Stimulated activated CD8-positive, alpha-beta memory T cell treated with anti-CD3 and anti-CD28 coated beads, Interleukin-15, amount 100 ng/mL, for 24 hours (primary cell): ENCODE measurements at places on chromosomes 7 and 10.

DNA sequence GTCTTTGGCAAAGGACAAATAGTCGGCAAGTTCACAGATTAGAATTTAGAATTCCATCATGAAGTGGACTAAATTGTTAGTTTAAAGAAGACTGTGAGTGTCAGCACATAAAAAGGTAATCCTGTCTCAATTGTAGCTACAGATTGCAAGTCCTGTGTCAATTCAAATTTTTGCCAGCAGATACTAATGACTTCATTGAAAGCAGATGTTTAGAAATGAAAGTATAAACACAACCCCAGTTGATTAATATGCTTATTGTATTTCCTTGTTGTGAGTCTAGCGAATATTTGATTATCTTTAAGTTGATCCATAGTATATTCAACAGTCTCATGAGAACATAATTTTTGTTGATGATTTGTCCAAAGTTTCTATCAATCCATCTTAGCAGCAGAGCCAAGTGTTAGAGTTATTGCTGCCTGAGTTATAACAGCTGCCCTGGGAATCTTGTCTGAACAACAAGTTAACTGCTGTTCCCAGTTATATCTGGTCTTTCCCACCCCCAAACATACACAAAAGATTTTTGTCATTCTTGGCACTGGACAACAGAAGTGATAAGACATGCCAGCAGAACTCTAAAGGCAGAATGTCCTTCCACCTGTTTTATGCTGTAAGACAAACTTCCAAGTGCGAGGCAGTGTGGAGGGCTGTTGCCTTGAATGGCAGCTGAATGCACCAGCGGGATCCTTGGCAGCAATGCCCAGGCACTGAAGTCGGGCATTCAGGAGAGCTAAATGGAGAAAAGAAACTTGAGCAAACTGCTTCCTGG, 21.3 kb upstream of the HERPUD2 start:
- DNase-seq, result no peak

GRCh38 chr10:69014171-69014570, 25.6 kb downstream of the KIFBP start:
- no peak for DNase-seq

GRCh38 chr10:29830531-29831512, 196.1 kb upstream of the SVIL start:
- DNase-seq, result no peak

DNA sequence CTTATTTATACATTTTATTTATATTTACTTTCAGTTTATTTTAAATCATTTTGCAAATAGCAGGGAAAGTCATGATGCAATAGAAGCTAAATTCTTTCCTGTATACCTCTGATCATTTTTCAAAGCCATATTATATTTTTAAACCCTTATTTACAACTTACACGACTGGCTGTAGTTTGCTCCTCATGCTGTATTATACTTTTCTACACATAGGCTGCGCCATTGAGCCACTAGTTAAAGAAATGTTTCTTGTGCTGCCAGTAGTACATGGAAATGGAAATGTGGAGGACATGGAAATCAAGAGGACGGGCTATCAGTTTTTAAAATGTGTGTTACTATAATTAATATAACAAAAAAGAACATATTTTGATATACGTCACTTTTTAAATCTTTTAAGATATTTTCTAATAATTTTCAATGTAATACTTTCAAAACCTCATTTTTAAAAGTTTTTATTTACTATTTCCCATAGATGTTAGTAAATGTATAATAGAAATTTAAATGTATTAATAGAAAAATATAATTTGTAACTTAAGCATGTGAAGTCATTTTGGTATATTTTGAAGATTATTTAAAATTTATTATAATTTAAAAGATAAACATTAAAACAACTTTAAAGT, 118.5 kb downstream of the VTI1A start:
- no peak for DNase-seq

- DNase-seq, result no peak
Measured at GRCh38 chr10:62057359-62057758, 155.9 kb downstream of the ARID5B start.

DNA sequence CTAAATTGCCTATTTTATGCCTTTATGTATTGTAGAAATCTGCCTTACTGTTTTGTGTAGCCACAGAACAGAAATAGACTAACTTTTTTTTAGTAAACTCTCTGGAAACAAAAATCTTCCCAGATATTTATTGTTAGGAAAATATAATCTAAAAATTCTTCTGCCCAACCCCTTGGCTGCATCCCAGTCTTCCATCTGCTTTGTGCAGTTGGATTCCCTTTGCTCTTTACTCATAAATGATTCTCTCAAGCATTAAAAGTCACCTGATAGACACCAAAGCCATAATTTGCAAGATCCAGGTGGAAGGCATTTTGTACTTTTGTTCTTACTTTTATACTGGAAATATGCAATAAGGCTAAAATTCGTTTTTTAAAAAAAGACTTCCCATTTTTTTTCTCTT, 6.1 kb upstream of the CAV2 start:
- DNase-seq, result no peak

- no peak for DNase-seq
Measured at GRCh38 chr10:132383101-132383500, 13.9 kb upstream of the PWWP2B start.

DNA sequence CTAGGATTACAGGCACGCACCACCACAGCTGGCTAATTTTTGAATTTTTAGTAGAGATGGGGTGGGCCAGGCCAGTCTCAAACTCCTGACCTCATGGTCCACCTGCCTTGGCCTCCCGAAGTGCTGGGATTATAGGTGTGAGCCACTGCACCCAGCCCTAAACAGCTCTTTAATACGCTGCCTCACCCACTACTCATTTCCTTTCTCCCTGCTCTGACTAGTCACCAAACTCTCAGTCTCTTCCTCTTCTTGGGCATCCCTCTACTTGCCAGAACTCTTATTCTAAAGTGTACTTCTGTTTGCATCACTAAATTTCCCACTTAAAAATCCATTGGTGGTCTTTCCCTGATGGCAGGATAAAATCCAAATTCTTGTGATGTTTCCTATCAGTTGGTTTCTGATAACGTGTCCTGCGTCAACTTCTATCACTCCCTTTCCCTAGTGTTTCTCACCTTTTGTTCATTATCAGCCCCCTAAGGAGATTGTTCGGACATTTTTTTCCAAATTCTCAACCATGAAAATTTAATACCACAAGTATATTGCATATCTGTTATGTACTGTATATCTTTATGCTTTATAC, 124.7 kb downstream of the CUBN start:
- DNase-seq, result no peak

GRCh38 chr10:101111547-101111946, 19.6 kb upstream of the TLX1 start:
- DNase-seq, result no peak

- no peak for DNase-seq
Measured at GRCh38 chr7:32957326-32958045, at the start of gene FKBP9. Gene FKBP9, plus strand, starts transcription at chr7:32957440. Its CDS starts 134 bp downstream, at chr7:32957574.

DNA sequence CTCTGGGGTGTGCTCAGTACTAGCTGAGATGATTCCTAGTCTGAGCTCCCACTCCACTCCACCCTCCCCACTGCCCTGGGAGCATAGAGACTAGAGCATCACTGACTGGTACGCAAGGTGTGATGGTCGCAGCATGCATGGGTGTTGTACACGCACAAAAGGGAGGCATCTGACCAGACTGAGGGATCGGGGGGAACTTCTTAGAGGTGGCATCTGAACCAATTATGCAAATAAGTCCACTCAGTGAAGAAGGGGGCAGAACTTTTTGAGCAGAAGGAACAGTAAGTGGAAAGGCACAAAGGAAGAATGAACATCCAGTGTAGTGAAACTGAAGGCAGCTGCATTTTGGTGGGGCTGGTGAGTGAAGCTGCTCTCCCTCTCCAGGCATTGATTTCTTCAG, 25.5 kb downstream of the PDSS1 start:
- DNase-seq, result no peak
